ENCODE measurements at places on chromosomes 12 and 14.

GRCh38 chr14:52153939-52154338 is 85.1 kb upstream of the NID2 start:
- no peak for DNase-seq

DNA sequence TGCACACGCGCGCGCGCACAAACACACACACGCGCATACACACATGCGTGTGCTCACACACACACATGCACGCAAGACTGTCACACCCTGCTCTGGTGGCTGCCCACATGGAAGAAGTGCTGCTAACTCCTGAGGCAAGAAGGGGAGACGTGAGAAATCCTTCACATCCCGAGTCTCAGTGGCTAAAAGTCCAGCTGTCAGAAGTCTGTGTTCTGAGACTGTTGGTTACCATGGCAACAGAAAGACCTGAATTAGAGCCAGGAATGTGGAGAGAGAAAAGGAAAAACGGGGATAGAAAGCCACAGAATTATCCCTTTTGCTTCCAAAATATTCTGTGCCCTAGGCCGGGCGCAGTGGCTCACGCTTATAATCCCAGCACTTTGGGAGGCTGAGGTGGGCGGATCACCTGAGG is 71.2 kb downstream of the PPFIBP1 start:
- DNase-seq, result peak; percentile 6

- no peak for DNase-seq
Measured at GRCh38 chr12:107320929-107321631, 227.7 kb upstream of the CRY1 start.

- no peak for DNase-seq
Measured at GRCh38 chr14:94022532-94023411, 3.4 kb upstream of the OTUB2 start.

DNA sequence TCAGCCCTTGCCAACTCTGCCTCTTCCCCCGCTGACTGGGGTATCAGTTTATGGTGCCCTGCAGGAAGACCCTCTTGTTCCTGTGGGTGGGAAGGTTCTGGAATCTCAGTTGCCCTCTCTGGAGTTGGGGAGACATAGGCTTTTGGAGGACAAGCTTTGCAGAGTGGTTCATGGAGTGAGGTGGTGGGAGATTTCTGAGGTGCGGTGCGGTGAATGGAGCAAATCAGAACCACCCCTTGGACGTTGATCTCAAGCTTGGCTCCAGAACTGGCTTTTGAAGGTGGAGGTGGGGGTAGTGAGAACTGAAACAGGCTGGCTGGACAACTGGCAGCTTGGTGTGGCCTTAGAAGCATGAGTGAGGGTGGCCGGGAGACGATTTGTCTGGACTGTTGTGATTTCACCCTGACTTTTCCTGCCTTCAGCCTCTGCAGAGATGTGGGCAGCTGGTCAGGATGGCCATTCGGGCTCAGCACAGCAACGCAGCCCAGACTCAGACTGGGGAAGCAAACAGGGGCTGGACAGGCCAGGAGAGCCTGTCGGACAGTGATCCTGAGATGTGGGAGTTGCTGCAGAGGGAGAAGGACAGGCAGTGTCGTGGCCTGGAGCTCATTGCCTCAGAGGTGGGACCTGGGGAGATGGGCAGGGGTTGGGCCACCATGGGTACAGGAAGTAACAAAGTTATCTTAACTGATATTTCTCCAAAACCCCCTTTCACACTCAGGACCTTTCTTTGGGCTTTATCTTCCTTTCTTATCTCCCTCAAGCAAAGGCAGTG is 1.1 kb downstream of the SHMT2 start:
- no peak for DNase-seq
